ENCODE measurements at places on chromosomes 6 and 20.

DNA sequence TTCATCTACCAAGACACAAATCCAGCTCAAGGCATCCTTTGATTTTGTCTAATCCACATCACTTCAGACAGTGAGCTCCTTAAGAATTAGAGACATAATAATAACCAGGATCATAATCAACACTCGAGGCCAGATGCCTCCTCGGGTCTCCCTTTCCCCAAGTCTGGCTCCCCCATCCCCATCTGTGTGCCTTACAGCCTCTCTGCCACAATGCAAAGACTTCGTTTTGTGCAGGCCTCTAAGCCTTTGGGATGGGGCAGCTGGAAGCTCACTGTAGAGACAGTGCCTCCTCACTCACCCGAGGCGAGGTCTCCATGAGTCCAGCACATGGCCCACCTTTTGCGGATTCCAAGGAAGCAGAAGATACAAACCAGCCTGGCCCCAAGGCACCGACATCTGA, 30.3 kb downstream of the LRFN2 start:
- no peak for DNase-seq

DNA sequence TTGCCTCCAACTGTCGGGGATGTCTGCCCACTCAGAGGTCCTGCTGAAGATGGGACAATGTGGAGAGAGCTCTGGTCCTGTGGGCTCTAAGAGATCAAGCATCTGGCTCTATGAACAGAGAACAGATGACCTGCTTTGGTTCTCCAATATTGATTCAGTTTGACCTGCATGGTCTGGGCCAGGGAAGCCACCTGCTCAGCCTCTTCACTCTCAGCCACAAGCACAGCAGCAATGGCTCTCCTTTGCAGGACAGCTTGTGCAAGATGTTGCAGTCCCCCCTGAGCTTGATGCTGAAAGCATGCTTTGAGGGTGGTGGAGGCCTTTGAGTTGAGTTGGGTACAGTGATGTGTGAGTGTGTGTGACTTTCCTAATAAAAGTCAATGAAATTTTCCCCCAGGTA, 18.6 kb upstream of the MCM3 start:
- no peak for DNase-seq

DNA sequence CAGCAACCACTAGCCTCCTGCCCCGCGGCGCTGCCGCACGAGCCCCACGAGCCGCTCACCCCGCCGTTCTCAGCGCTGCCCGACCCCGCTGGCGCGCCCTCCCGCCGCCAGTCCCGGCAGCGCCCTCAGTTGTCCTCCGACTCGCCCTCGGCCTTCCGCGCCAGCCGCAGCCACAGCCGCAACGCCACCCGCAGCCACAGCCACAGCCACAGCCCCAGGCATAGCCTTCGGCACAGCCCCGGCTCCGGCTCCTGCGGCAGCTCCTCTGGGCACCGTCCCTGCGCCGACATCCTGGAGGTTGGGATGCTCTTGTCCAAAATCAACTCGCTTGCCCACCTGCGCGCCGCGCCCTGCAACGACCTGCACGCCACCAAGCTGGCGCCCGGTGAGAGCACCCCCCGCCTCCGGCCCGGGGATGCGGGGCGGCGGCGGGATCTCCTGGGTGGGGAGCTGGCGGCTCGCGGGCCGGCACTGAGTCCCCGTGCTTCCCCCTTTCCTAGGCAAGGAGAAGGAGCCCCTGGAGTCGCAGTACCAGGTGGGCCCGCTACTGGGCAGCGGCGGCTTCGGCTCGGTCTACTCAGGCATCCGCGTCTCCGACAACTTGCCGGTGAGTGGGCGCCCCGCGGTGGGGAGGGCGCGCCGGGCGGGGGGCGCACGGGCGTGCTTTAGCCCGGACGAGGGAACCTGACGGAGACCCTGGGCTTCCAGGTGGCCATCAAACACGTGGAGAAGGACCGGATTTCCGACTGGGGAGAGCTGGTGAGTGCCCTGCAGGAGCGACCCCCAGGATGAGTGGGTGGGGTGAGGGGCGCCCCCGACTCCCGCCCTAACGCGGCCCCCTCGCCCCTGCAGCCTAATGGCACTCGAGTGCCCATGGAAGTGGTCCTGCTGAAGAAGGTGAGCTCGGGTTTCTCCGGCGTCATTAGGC, 585 bp downstream of the PIM1 start:
- DNase-seq = peak; percentile 50

GRCh38 chr6:75230484-75231325, 12.9 kb downstream of the COX7A2 start:
- DNase-seq = no peak

- no peak for DNase-seq
Observed at GRCh38 chr20:23602241-23602640, 3.5 kb downstream of the CST9 start.

- no peak for DNase-seq
Observed at GRCh38 chr6:142867355-142867801, 77.6 kb downstream of the HIVEP2 start.

- no peak for DNase-seq
Observed at GRCh38 chr6:44271914-44272313, 1.7 kb downstream of the TMEM151B start.

DNA sequence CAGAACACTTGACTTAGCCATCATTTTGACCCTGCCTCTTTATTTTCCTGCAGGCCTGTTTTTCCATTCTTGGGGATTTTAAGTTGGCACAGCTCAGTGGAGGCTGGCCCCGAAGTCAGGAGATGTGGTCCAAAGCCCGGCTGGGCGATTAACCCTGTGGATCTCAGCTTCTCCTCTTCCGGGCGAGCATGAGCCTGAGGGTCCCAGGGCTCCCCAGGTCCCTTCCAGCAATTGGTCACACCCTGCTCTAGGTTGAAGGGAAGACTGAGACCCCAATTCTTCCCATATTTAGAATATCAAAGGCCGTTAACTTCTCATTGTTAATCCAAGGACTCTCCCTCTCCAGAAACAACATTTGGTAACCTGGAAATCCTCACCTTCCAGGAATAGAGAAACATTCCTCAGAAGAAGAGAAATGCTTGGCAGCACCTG, 2.3 kb downstream of the THBS2 start:
- no peak for DNase-seq

DNA sequence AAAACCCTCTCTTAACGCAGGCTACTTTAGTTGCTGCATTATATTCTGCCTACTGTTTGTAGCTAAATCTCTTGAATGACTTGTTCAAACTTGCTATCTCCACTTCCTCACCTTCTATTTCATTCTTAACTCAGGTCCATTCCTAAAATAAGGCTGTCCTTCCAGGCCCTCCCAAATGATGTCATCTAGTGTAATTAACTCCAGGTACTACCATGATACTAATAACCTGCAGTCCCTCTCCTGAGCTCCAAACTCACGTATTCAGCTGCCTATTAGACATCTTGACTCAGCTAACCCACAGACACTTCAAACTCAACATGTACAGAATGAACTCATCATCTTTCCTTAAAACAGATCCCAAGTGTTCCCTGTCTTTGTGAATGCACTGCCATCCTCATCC, 10.5 kb upstream of the TOP1 start:
- no peak for DNase-seq

DNA sequence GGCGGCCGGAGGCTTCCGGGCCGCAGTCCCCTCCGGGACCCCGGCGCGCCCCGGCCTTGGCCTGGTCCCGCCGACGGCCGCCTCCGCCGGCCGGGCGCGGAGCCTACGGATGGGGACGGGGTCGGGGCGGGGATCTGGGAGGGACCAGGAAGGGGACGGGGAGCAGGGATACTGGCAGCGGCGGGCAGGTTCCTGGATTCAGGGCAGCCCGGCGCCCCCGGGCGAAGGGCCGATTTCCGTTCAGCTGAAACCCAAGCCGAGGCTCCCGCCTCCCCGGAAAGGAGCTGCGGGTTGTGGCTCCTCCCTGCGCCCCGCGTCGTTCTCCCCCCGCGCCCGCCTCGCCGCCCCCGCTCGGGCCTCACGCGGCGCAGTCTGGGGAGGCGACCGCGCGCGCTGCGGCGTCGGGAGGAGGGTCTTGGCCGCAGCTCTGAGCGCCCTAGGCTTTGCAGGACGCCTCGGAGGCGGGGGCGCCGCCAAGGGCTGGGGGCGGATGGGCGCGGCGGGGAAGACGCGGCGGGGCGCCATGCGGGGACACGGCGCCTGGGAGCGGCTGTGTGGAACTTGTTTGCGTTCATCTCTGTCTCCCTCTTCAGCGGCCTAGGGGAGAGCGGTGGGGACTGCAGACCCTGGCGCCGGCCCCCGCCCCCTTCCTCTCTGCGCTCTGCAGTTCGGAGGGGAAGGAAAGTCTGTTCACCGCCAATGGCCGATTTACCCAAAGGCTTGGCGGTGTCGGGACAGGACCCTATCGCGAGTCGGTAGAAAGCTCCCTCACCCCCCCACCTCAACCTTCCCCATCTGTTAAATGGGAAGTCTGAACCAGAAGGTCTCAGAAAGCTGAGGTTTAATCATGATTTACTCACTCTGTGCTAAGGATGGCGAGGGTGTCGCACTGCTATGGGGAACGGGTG, 22.7 kb upstream of the TMEM181 start:
- no peak for DNase-seq

DNA sequence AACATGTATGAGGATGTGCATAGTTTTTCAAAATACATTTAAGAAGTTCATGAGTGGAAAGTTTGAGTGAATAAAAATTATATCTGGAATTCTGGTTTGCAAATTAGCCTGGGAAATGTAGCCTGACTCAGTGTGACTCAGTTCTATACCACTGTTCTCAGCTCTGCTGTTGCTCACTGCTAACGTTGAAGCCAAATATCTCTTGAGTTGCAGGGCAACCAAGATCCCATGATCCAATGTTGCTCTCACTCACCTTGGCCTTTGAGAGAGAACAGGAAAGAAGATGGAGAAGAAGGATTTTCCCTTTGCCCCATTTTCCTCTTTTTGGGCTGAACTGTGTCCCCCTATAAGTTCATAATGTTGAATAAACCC, 28.9 kb downstream of the PSMB9 start:
- no peak for DNase-seq

DNA sequence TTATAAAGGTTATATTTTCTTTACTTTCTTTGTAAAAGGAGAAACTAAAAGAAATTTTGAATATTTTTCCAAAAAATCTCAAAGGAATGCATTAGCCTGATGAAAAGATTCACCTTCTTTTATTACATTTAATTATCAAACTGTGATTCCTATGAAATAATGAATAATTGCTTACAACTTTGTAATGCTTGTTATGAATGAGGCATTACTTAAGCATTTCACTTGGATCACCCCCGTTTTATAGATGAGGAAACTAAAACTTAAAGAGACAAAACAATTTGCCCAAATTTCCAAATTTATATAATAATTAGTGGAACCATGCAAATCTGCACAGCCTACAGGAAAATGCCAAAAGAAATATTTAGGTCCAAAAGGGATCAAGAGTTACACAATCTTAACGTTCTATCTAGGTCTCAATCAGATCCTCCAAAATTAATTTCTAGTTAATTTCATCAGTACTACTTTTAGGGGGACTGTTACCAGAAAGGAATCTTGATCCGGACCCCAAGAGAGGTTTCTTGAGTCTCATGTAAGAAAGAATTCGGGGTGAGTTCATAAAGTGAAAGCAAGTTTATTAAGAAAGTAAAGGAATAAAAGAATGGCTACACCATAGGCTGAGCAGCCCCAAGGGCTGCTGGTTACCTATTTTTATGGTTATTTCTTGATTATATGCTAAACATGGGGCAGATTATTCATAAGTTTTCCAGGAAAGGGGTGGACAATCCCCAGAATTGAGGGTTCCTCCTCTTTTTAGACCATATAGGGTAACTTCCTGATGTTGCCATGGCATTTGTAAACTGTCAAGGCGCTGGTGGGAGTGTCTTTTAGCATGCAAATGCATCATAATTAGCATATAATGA, 288.0 kb downstream of the ADGB start:
- no peak for DNase-seq

- DNase-seq = no peak
Observed at GRCh38 chr6:107564589-107564951, 74.7 kb downstream of the SOBP start.

- no peak for DNase-seq
Observed at GRCh38 chr20:57372581-57373350, 18.4 kb upstream of the RBM38 start.

DNA sequence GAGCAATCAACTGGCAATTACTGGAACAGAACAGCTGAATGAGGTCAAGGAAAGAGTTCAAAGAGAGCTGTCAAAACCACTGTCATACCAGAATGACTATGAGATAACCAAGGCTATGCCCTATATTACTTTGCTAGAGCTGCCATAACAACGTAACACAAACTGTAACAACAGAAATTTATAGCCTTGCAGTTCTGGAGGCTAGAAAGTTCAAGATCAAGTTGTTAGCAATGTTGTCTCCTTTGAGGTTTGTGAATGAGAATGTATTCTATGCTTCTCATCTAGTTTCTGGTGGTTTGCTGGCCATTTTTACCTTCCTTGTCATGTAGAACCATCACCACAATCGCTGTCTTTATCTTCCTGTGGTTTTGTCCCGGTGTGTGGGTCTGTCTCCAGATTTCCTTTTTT, 1323.0 kb upstream of the GJE1 start:
- no peak for DNase-seq

GRCh38 chr6:39599973-39600372, 125.2 kb downstream of the KIF6 start:
- DNase-seq = no peak

GRCh38 chr6:68642081-68642480, 7.0 kb downstream of the ADGRB3 start:
- DNase-seq = no peak

DNA sequence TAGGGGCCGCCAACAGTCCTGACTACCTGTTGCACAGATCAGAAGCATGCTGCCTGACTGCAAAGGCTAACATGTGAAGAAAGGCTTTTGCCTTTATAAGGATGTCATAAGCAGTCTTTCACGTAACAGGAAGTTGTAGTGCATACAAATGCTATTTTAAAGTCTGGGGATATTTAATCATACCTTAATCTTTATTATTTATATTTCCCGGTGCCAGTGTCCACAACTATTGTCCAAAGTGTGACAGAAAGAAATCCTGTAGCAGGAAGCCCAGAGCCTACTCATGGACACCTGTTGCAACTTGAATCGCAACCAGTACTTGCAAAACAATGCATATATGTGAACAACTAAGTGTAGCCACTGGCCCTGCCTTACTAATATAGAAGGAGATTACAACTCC, 235.8 kb downstream of the ALDH8A1 start:
- no peak for DNase-seq

DNA sequence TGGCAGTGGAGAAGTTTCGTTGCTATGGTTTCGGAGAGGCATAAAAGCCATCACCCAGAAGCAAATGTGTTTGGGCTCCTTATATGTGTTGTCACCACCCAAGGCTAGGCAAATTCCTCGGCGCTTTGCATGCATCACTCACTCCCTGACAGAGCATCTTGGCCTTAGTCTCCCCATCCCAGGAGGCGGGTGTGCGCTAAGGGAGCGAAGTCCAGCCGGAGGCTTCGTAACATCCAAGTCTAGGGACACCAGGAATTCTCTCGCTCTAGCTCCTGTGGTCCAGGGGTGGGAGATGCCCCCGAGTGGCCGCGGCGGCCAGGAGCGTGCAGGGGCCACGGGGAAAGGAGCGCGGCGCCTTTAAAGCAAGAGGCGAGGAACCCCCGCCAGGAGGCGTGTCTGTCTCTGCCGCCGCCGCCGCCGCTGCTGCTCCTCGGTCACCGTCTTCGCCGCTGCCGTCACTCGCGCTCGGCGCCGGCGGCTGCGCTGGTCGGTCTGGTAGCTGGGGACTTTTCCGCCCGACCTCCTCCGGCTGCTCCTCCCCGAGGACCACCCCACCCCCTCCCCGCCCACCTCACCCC, at the start of gene GRIK2:
TSS of gene GRIK2 (plus strand) at position 458 of the 578 bp plus-strand sequence.
- DNase-seq = no peak

Data from left ventricle myocardium inferior (tissue), 1 donor.